ENCODE measurements at places on chromosomes 11 and 22.

DNA sequence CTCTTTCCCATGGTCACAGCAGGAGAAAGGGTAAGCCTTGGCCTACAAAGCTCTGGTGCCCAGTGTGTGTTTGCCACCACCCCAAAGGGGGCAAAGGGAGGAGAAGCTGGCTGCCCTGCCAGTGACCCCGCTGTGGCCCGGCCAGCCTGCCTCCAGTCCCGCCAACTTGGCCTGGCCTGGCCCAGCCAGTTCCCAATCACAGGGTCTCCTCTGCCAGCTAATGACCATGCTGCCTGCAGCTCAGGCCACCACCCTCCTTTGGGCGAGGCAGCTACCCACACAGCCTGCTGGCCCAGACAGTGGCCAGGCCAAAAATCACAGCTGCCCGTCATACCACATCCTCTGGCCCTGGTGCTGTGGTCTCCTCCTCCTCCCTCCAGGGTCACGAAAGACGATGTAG lies 5.1 kb downstream of the GDPD5 start:
- peak; percentile 37 for DNase-seq

GRCh38 chr22:17922925-17923903 lies 101.1 kb downstream of the MICAL3 start:
- no peak for DNase-seq

GRCh38 chr22:50272044-50272802 lies 2.0 kb upstream of the MAPK11 start:
- DNase-seq, result peak; percentile 39

DNA sequence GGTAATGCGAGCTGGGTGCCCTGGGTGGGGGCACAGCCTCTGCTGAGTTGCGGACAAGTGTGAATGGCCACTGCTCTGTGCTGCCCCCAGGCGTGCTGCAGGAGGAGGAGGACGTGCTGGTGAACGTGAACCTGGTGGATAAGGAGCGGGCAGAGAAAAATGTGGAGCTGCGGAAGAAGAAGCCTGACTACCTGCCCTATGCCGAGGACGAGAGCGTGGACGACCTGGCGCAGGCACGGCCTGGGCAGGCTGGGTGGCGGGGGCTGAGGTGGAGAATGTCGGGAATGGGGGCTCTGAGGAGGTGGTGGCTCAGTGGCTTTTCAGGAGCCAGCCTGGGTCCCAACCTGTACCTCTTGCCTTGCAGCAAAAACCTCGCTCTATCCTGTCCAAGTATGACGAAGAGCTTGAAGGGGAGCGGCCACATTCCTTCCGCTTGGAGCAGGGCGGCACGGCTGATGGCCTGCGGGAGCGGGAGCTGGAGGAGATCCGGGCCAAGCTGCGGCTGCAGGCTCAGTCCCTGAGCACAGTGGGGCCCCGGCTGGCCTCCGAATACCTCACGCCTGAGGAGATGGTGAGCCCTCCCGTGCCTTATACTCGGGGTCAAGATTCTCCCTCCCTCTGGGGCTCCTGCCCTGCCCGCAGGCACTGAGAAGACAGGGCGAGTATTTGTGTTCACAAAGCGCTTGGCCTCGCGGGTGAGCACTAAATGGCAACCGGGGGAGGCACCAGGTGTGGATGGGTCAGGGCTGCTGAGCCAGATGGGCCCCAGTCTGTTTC lies 4.6 kb downstream of the SART1 start:
- DNase-seq, result no peak

DNA sequence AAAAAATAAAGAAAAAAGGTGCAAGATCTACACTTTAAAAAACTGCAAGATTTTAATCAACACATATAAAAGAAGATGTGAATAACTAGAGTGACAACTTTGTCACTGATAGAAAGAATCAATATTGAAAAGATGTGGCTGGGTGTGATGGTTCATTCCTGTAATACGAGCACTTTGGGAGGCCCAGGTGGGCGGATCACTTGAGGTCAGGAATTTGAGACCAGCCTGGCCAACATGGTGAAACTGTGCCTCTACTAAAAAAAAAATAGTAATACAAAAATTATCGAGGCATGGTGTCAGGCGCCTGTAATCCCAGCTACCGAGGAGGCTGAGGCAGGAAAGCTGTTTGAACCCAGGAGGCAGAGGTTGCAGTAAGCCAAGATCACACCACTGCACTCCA lies 21.0 kb upstream of the FBLN1 start:
- DNase-seq, result no peak

- no peak for DNase-seq
Observed at GRCh38 chr22:31332010-31332409, 14.1 kb downstream of the PATZ1 start.

DNA sequence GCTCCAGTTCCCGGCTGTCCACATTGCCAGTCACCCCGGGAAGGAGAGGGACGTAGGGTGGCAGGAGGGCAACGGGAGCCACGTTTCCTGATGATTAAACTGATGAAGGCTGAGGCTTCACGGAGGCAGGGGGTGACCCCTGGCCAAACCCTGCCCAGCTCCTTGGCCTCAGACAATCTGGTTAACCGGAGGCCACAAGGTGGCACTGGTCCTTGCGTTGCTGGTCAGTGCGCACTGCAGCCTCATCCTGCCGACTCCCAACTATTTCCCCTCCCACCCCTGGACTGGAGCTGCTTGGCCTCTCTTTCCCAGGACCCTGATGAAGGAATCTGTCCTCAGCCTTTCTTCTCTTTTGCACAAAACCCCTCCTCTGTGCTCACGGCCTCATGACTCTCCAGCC lies 75.3 kb downstream of the PDE2A start:
- DNase-seq, result no peak

GRCh38 chr22:44188986-44189630 lies 8.4 kb downstream of the PARVG start:
- DNase-seq, result no peak

DNA sequence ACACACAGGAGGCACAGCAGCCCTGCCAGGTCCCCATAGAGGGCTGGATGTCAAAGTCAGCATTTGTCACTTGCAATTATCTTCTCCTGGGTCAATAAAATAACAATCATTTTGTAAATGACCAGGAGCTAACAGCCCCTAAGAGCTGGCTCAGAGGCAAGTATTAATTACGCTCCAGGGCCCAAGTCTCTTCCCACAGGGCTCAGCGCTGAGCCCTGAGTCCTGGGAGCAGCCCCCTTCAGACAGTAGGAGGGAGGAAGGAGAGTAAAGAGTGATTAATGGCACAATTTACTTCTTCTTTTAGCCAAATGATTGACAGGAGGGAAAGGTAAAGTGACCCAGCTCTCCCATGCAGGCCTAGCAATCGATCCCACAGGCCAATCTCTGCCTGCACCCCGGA lies 99.0 kb upstream of the DRD2 start:
- no peak for DNase-seq

- DNase-seq, result no peak
Observed at GRCh38 chr11:114447892-114448291, 8.6 kb downstream of the REXO2 start.
